Activated CD8-positive, alpha-beta T cell treated with anti-CD3 and anti-CD28 coated beads, Interleukin-2, amount 10 ng/mL, durations not matched to agents 7 days and 5 days (primary cell): ENCODE measurements at places on chromosomes 3 and 15. TPM values are rescaled to one million over a fixed set of nuclear protein-coding genes. Genes with fewer than 3 reads are reported as not detected.

- no peaks in the 10 kb centered on the region for H3K27me3 ChIP-seq
- no peak overlapping the region for H3K4me3 ChIP-seq
- no peak overlapping the region for H3K27ac ChIP-seq
Measured at GRCh38 chr3:23344886-23345285, 141.8 kb downstream of the UBE2E2 start.

- no peaks in the 10 kb centered on the region for H3K36me3 ChIP-seq
- no peaks in the 10 kb centered on the region for H3K4me1 ChIP-seq
- H3K27ac ChIP-seq = no peak overlapping the region
- H3K4me3 ChIP-seq = no peak overlapping the region
- H3K27me3 ChIP-seq = no peaks in the 10 kb centered on the region
- no peak for DNase-seq
Measured at GRCh38 chr3:168575750-168576149, 480.0 kb upstream of the GOLIM4 start.

DNA sequence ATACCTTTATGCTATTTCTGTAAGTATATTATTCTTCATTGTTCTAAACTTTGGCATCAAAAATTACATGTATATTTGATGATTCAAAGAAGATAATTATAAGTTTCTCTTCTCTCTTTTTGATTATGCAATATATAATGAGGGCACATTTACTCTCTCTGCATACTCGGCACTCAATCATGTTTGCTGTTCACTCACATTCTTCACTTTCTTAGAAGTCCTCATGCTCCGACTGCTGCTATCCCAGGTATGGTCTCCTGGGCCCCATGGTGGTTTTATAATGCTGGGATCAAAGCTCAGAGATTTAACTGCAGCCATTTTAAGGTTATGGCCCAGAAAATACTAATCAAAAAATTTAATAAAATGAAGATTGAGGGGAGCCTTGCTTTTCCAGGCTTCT is 529.7 kb upstream of the IL12A start:
- H3K4me3 ChIP-seq = no peak overlapping the region
- H3K27me3 ChIP-seq = no peaks in the 10 kb centered on the region
- DNase-seq = no peak
- no peak overlapping the region for H3K27ac ChIP-seq
- no peaks in the 10 kb centered on the region for H3K36me3 ChIP-seq

GRCh38 chr3:143294188-143294587 is 174.6 kb downstream of the CHST2 start:
- no peaks in the 10 kb centered on the region for H3K36me3 ChIP-seq
- DNase-seq = no peak
- H3K4me3 ChIP-seq = peak overlapping the region; percentile 26
- no peak overlapping the region for H3K27ac ChIP-seq
- H3K27me3 ChIP-seq = no peaks in the 10 kb centered on the region

Gene SOX2
- total RNA-seq = not detected
